ENCODE measurements at places on chromosomes 12 and 14. TPM values are rescaled to one million over a fixed set of nuclear protein-coding genes. Genes with fewer than 3 reads are reported as not detected.

DNA sequence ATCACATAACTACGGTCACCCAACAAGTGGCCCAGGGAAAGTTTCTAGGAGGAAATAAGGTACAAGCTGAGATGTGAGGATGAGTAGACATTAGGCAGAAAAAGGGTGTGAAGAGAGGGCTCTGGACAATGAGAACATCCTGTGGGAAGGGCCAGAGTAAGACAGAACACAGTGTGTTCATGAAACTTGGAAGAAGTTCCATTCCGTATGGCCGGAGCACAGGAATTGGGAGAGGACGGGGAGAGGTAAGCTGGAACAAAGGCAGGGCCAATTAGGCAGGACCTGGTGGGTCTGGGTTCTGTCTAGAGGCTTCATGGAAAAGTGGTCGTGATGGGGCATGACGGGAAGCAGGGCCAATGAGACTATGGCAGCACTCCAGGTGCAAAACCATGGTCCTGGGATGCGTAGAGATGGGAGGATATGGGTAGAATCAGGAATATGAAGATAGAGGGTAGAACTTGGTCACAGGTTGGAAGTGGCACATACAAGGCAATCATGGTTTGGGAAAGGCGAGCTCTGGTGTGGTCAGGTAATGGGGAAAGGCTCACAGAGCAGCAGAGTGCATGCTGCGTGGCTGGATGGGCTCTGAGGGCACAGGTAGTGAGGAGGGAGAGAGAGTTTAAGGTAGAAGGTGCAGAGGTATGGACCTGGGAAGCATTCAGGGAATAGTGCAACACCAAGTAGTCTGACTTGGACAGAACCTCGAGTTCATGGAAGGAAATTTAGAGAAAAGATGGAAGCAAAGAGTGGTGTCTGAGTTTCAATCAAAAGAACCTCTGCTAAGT lies 93.0 kb downstream of the RFX4 start:
- no peak overlapping the region for H3K4me3 ChIP-seq
- no peak for DNase-seq
- H3K27me3 ChIP-seq: no peaks in the 10 kb centered on the region
- no peaks in the 10 kb centered on the region for H3K4me1 ChIP-seq

- H3K4me1 ChIP-seq: no peaks in the 10 kb centered on the region
- H3K27me3 ChIP-seq: no peaks in the 10 kb centered on the region
- H3K36me3 ChIP-seq: no peaks in the 10 kb centered on the region
- H3K4me3 ChIP-seq: peak within 1 kb of the TSS; percentile 42
Observed at GRCh38 chr14:93430315-93431035, at the start of gene UNC79. TSS of gene UNC79 (plus strand) at chr14:93430939. CDS start at chr14:93431030, 91 bp downstream.

DNA sequence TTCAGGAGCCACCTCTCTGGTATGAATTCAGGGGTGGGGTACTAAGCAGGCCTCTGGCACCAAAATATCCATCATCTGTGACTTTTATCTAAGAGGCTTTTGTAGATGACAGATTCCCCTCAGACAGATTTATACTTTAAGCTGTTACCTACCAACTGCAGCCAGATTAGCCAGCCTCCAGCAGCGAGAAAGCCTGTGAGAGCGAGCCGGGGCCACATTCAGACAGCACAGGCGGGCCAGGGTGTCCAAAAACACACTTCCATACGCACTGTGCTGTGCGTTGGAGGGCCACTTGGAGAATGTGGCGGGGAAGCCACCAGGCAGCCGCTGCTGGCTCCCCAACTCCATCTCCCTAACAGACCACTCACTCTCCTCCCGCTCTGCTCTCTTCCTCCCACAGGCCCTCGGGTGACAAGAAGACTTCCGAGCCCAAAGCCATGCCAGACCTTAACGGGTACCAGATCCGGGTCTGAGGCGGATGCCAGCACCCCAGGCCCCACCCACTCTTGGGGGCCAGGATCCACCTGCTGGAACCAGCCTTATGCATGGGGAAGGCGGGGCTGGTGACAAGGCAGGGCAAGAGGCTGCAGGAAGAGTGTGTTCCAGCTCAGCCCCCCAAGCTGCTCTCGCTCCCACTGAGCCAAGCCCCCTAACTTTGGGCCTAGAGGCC lies 17.4 kb downstream of the VASH1 start:
- peaks cover 12% of the 10 kb centered on the region for H3K36me3 ChIP-seq
- H3K27ac ChIP-seq: no peak overlapping the region
- H3K4me3 ChIP-seq: no peak overlapping the region
- DNase-seq: no peak
- no peaks in the 10 kb centered on the region for H3K4me1 ChIP-seq

DNA sequence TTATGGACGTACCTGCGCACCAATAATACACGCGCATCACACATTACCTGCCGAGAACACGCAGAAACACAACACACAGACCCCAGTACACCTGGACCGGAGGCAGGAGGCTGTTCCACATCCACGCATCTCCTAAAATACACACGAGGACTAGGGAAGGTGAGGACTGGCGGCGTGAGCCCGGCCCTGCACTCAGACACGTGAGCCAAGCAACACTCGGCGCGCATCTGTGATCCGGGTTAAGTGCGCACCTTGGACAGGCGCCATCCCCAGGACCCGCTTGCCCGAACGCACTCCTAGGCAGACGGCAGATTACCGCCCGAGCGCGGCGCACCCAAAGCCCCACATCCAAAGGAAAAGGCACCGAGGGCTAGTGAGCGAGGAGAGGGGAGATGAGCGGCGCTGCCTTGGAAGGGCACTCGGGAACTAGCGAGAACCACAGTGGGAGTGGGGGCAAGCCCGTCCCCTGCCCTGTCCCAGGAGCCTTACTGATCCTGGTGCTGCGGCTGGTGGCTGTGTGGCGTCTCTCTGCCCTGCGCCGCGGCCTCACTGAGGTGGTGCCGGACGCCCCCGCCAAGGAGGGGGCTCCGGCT lies 417 bp downstream of the GLS2 start:
- peak overlapping the region; percentile 82 for H3K27ac ChIP-seq
- peak; percentile 76 for DNase-seq
- H3K36me3 ChIP-seq: no peaks in the 10 kb centered on the region
- no peaks in the 10 kb centered on the region for H3K27me3 ChIP-seq

DNA sequence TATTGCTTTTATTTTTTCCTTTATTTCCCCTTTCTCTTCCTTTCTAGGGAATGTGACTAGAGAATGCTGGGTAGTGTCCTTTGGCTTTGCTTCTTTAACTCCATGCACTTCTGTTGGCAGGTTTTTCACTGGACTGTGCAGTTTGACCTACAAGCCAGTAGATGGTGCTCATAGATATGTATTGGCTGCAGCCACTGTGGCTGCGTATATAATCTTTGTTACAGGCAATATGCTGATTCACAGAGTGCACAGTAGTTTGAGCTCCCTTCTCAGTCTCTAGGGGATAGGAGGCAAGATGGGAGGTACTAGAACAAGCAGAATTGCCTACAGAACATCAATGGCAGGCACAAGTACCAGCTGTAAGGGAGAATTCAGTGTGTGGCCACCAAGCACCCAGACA lies 503.5 kb downstream of the LRFN5 start:
- no peaks in the 10 kb centered on the region for H3K27me3 ChIP-seq
- DNase-seq: no peak
- no peak overlapping the region for H3K4me3 ChIP-seq
- H3K27ac ChIP-seq: no peak overlapping the region
- H3K4me1 ChIP-seq: no peaks in the 10 kb centered on the region

B3GNT4 gene
- polyA plus RNA-seq: 0.34 TPM

DNA sequence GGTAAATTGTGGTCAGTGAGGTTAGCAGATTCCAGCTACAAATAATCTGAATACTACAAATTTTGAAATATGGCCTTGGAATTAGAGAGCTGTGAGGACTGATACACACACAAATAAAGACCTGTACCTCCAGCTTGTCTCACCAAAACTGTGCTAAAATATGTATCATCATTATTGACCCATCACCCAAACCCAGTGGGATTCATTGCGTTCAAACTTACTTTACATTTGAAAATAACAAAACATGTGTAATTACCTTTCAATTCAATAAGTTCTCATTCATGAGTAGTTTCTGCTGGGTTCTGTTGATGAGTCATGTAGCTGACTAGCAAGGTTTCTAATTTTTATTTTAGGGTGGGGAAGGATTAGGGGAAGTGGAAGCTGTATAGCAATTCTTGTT lies 170.9 kb downstream of the MSRB3 start:
- H3K4me1 ChIP-seq: no peaks in the 10 kb centered on the region
- no peaks in the 10 kb centered on the region for H3K36me3 ChIP-seq
- H3K27me3 ChIP-seq: no peaks in the 10 kb centered on the region

FLRT2 gene
- 119 TPM for polyA plus RNA-seq

GNPTAB gene
- polyA plus RNA-seq: 6.3 TPM

LMO3 gene
- 5.0 TPM for polyA plus RNA-seq

DNA sequence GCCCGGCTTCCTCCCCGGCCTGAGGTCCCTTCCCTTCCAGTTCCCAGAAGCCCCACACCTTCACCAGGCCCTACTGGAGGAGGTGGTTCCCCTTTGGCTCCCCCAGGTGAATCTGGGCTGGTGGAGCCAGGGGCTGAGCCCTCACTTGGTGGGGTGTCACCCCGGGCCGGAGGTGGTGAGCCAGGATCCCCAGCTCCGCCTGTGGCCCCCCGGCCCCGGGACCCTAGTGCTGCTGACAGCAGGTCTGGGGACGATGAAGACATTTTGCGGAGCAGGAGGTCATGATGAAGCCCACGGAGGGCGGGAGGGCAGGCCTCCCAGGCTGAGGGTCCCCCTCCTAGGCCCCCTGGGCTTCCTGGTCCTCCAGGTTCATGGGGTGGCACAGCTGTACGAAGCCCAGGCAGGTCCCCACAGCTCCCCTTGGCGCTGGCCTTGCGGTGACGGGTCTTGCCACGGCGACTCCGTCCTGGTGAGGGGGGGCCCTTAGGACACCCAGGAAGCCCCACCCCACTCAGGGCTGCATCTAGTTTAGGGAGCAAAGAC lies 16.6 kb downstream of the MAP3K12 start:
- no peak overlapping the region for H3K4me3 ChIP-seq
- no peaks in the 10 kb centered on the region for H3K4me1 ChIP-seq
- H3K27me3 ChIP-seq: no peaks in the 10 kb centered on the region
- H3K27ac ChIP-seq: no peak overlapping the region
- peaks cover 44% of the 10 kb centered on the region for H3K36me3 ChIP-seq
- no peak for DNase-seq

GRCh38 chr12:122499991-122500684 lies 594 bp downstream of the ZCCHC8 start:
- peak overlapping the region; percentile 97 for H3K27ac ChIP-seq
- H3K36me3 ChIP-seq: peaks cover 12% of the 10 kb centered on the region
- H3K27me3 ChIP-seq: no peaks in the 10 kb centered on the region
- H3K4me1 ChIP-seq: peaks cover 8% of the 10 kb centered on the region
- peak; percentile 62 for DNase-seq

DNA sequence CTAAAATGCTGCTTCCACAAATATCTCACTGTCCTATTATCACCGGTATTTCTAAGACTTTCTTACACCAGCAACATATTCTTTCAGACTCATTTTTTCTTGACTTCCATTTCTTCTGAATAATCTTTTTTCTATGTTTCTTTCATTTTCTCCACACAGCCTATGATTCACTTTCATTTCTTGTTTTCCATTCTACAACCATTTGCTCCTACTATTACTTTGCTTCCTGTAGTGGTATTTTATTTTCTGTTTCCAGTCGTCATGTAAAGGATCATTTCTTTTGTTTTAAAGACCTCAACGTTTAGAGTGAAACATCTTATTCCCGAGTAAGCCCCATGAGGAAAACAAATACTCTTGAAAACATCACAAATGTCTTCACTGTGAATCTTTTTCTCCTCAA lies 182.2 kb upstream of the MDGA2 start:
- H3K4me3 ChIP-seq: no peak overlapping the region
- H3K4me1 ChIP-seq: no peaks in the 10 kb centered on the region
- DNase-seq: no peak
- no peaks in the 10 kb centered on the region for H3K36me3 ChIP-seq

DNA sequence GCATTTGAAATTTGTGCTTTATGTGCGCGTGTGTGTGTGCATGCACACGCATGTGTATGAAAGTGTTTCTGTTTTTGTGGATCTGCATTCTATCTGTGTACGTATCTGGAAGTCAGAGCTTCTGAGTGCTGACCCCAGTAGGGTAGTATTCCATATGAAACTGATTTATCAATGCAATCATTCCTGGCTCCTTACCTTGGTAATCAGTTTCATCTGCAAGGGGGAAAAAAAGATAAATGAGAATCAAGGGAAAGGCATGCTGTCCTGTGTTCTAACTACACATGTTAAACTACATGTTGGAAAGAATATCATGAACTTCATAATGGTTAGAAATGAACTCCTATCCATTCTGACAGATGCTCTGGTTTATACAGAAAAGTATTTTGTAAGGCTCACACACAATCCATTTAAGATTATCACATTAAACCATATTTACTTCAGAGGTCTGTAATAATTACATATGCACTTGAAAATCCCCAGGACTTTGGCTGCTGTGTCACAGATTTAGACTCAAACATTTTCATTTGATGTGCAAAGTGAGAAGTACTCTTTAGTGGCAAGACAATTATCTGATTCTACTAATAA lies 276.1 kb upstream of the LMO3 start:
- H3K27ac ChIP-seq: no peak overlapping the region
- H3K4me1 ChIP-seq: no peaks in the 10 kb centered on the region
- H3K36me3 ChIP-seq: no peaks in the 10 kb centered on the region
- H3K27me3 ChIP-seq: no peaks in the 10 kb centered on the region
- no peak overlapping the region for H3K4me3 ChIP-seq

All from pancreas (tissue), 10 donors.